ENCODE measurements at places on chromosomes 5 and 9.

DNA sequence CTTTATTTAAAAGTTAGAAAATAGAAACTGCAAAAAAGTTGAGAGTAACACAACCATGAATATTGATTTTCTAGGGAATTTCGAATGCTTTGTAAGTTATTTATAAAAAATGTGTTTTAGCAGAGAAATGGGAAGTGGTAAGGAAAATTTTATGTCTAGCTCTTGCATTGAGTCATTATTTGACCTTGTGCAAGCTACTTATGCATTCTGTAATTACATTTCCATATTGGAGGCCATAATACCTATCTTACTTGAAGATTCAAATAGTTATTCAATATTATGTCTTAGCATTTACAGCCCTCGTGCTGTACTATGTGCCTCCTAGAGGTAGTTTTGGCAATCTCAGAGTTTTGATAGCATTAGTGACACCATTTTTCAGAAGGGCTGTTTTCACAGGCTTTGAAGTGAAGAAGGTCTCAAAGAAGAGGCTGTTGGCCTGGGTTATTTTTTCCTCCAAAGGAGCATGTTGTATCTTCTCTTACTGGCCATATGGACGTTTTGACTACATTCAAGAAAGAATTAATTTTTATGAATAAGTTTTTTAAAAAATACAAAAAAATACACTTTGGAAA is 7.4 kb upstream of the DAP start:
- no peak for DNase-seq

GRCh38 chr5:100017520-100018262 is 517.5 kb upstream of the FAM174A start:
- DNase-seq: no peak

DNA sequence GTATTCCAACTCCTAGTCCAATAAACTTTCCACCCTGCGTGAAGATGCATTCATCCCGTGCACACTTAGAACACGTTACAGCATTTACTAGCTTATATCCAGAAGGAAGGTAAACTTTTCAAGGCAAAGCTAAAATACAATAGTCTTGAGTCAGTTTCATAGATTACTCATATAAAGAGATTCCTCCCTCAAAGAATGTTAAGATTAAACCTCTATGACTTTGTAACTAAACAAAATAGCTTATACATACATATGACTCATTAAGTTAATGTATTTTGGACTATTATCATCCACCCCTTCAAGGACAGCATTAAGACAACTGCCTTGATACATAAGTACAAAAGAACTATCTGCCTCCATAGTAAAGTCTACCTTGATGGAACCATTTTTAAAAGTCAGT is 36.1 kb downstream of the TLE1 start:
- DNase-seq: no peak

DNA sequence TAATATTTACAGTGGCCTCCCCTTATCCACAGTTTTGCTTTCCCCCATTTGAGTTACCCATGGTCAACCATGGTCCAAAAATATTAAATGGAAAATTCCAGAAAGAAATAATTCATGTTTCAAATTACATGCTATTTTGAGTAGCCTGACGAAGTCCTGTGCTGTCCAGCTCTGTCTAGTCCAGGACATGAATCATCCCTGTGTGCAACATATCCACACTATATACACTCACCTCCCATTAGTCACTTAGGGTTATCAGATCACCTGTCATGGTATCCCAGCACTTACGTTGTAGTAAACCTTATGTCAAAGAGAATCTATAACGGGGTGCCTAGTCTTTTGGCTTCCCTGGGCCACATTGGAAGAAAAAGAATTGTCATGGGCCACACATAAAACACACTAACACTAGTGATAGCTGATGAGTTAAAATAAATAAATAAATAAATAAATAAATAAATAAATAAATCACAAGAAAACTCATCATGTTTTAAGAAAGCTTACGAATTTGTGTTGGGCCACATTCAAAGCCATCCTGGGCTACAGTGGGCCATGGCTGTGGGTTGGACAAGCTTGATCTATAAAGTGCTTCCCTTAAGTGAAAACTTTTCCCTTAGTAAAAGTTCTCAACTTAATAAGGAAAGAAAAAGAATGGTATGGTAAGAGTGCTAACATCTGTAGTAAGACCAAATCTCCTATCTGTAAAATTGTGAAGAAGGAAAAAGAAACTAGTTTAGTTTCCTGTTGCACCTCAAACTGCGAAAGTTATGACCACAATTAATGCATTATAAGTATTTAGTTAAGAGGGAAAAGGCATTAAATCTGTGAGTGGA is 15.9 kb upstream of the OMD start:
- no peak for DNase-seq

GRCh38 chr5:41637424-41637823 is 127.0 kb upstream of the PLCXD3 start:
- DNase-seq: no peak

DNA sequence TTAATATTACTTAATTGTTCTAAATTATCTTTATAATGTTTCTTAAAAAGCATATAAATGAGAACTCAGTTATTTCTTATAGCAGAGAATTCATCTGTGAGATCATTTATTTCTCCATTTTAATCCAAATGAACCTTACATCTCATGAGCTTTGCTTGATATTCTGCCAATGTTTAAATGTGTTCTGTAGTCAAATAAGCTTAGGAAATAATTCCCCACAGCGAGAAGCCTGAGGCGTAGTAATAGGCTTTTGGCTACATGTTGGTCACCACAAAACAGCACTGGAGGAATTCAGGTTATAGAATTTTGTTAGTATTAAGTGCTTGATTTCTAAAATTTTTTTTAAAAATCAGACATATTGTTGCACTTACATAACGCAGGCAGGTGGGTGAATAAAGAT is 585.3 kb upstream of the RORB start:
- DNase-seq: no peak

GRCh38 chr9:7974335-7974960 is 174.9 kb upstream of the DMAC1 start:
- peak; percentile 28 for DNase-seq

- DNase-seq: peak; percentile 81
Observed at GRCh38 chr5:2206293-2207108, 323.8 kb upstream of the IRX4 start.

All from eye (tissue), 1 donor.